ENCODE measurements at places on chromosomes 3 and 15.

- H3K27me3 ChIP-seq = no peaks in the 10 kb centered on the region
- no peaks in the 10 kb centered on the region for H3K36me3 ChIP-seq
- DNase-seq = no peak
- peaks cover 12% of the 10 kb centered on the region for H3K4me1 ChIP-seq
These were observed 31.6 kb downstream of the SAXO2 start for GRCh38 chr15:82294061-82294690.

GRCh38 chr3:71984843-71985613 lies 200.1 kb upstream of the PROK2 start:
- H3K27me3 ChIP-seq = no peaks in the 10 kb centered on the region
- H3K4me3 ChIP-seq = no peak overlapping the region
- DNase-seq = no peak

DNA sequence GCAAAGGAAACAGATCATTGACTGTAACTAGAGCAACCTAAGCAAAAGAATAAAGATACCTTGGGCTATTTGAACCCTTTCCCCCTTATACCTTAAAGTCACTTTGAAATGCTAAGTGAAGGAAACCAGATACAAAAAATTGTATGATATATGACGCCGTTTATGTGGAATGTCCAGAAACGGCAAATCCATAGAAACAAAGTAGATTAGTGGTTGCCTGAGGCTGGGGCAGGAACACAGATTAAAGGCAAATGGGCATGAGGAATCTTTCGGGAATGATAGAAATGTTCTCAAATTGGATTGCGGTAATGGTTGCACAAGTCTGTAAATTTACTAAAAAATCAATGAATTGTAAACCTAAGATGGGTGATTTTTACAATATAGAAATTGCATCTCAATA lies 160.1 kb upstream of the CCDC54 start:
- H3K4me3 ChIP-seq = no peak overlapping the region
- DNase-seq = no peak
- no peaks in the 10 kb centered on the region for H3K4me1 ChIP-seq
- H3K27me3 ChIP-seq = no peaks in the 10 kb centered on the region
- H3K36me3 ChIP-seq = no peaks in the 10 kb centered on the region

GRCh38 chr15:63593705-63594671 lies 3.2 kb upstream of the FBXL22 start:
- H3K4me3 ChIP-seq = no peak overlapping the region
- no peaks in the 10 kb centered on the region for H3K4me1 ChIP-seq
- no peak overlapping the region for H3K27ac ChIP-seq
- H3K36me3 ChIP-seq = peaks cover 16% of the 10 kb centered on the region
- DNase-seq = no peak

DNA sequence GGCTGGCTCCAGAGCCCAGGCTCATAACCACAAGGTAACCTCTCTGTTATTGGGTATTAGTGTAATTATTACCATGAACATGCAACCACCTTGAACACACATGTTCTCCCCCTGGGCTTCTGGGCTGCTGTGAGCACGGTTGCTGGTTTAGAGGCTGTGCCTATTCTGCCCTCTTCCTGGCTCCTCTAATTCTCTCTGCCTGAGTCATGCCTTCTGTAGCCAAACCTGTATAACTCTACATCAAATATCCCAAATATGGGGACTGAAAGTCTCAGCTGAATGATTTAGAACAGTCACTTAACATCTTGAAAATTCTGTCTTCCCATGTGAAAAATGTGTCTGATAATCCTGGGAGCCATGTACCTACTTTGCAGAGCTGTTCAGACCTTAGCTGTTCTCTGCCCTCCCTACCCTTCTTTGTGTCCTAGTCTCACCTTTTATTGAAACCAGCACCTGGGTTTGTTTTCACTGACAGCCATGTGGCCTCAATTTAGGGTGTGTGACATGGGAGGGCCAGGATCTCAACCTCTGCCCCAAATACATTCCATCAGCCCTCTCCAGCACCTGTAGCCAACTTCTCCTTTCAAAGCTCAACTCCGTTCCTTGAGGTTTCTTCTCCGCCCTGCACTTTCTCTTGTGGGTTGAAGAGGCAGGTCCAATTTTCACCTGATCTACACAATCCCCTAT lies 60.7 kb downstream of the PDZRN3 start:
- no peak for DNase-seq
- H3K36me3 ChIP-seq = no peaks in the 10 kb centered on the region
- H3K27ac ChIP-seq = no peak overlapping the region
- no peaks in the 10 kb centered on the region for H3K27me3 ChIP-seq
- no peak overlapping the region for H3K4me3 ChIP-seq

Data from CD8-positive, alpha-beta memory T cell (primary cell).